ENCODE measurements at places on chromosomes 2 and 18.

- DNase-seq, result no peak
Measured at GRCh38 chr2:60979231-60979630, 38.3 kb upstream of the PEX13 start.

DNA sequence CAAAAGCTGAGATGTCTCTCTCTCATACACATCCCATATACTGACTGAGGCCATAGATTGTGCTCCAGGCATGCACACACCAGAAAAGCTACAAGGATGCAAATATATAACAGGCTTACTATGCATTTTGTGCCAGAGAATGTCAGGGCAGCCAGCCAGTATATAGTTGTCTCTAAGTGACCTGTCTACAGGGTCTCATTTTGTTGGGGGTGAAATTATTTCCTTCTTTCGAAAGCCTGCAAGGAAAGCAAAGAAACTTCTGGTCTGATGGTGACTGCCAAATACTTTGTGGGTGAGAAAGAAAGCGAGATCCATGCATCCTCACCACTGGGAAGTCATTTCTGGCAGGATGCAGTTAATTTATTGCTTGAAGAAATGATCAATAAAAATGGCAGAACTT, 70.2 kb downstream of the CDCA7 start:
- no peak for DNase-seq

- no peak for DNase-seq
Measured at GRCh38 chr2:223935459-223936125, 9.5 kb downstream of the WDFY1 start.

DNA sequence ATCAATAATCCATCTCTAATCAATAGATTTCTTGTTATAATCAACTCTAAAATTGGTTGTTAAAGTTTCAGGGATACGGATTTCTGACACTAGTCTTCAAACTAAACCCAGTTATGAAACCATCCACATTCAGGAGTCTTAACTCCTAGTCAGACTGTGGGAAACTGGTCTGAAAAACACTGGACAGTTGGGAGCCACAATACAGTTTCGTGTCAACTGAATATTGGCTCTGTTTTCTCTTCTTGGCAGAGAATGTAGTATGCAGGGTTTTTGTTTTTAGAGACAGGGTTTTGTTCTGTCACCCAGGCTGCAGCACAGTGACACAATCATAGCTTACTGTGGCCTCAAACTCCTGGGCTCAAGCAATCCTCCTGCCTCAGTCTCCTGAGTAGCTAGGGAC, 123.1 kb downstream of the RTTN start:
- DNase-seq, result no peak

DNA sequence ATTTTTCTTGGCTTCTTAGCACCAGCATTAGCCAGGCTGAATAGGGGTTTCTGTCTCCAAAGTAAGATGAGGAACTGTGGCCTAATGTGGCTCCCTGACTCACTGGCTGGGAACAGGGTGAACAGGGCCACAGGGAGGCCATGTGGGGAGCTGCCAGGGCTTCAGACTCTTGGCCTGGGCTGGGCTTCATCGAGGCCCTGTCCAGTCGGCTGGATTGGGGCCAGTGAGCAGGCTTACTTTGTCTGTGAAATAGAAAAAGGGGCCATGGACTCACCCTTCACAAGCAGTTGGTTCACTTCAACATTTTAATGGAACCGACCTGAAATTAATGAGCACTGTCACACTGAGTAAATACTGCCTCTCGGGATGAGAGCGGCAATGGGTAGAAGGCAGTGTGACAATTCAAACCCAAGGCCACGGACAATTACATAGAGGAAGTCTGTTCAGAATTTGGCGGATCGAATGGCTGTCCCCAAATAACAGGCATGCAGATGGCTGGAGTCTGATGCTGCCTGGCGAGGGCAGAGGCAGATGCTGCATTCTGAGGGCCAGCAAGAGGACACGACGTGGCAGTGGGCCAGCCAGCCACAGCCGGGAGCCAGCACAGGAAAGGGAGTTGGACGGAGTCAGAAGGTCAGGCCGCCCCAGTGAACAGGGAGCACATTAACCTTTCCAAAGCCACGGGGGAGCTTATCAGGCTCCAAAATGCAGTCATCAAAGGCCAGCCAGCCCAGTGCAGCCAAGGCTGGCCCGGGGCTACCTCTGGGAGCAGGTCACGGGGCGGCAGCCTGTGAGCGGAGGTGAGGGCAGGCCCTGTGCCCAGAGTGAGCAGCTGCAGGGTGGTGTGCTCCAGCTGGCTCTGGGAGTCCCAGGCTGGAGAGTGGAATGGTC, 146.6 kb upstream of the REV1 start:
- DNase-seq, result no peak

- no peak for DNase-seq
Measured at GRCh38 chr2:104790901-104791495, 62.9 kb upstream of the POU3F3 start.

- DNase-seq, result no peak
Measured at GRCh38 chr2:214201892-214202291, 209.0 kb upstream of the VWC2L start.

DNA sequence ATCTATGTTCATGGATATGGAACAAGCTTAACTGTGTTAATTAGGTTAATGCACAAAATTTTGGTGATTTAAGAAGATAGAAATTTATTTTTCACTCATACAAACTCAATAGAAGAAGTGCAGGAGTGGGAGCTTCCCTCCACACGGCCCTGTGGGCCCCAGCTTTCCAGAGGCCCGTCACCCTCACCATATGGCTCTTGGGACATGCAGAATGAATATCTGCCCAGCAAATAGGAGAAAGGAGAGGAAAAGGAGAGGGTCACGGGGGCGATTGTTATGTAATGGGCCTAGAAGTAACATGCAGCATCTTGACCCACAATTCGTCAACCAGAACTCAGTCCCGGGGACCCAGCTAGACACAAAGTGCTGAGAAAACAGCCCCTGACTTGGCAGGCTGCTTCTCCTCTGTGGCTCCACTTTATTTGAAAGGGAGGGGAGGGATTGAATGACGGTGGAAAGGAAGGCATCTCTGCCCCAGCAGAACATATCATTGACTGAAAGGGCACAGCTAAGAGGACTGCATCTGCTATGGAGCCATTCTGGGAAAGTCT, 648.2 kb upstream of the ID2 start:
- no peak for DNase-seq

GRCh38 chr18:29153091-29153490, 976.2 kb upstream of the CDH2 start:
- DNase-seq, result no peak

GRCh38 chr2:237857791-237858190, 1.6 kb upstream of the RAMP1 start:
- no peak for DNase-seq

DNA sequence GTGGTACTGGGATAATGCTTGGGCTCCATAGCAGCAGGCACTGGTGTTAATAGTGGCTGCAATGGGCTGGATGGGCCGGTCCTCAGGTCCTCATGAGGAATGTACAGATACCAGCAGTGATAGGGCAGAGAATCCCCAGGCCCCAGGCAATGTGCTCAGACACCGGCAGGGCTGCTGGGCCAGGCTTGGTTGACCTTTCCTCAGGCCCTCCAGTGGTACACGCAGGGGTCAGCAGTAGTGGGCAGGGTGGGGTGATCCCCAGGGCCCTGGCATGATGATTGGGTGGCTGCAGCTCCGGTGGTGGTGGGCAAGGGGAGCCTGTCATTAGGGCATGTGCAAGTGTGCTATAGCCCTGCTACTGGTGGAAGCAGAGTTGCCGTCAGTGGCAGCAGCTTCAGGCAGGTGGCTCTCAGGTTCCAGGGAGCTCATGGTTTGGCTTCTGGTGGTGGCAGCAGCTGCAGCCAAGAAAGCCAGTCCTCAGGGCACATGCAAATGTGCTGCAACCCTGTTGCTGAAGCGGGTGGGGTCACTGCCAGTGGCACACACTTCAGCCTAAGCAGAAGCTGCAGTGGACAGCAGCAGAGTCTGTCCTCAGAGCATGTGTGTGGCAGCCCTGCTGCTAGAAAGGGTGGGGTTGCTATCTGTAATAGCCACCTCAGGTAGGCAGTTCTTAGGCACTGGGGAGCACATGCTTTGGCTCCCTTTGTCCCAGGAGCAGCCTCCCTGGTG, 56.8 kb downstream of the CCNT2 start:
- no peak for DNase-seq

GRCh38 chr2:25671622-25672021, 1.8 kb downstream of the DTNB start:
- DNase-seq, result no peak

- peak; percentile 13 for DNase-seq
Measured at GRCh38 chr2:182951948-182952663, 85.7 kb upstream of the FRZB start.

GRCh38 chr2:47437287-47437686, 34.3 kb downstream of the MSH2 start:
- DNase-seq, result peak; percentile 26

DNA sequence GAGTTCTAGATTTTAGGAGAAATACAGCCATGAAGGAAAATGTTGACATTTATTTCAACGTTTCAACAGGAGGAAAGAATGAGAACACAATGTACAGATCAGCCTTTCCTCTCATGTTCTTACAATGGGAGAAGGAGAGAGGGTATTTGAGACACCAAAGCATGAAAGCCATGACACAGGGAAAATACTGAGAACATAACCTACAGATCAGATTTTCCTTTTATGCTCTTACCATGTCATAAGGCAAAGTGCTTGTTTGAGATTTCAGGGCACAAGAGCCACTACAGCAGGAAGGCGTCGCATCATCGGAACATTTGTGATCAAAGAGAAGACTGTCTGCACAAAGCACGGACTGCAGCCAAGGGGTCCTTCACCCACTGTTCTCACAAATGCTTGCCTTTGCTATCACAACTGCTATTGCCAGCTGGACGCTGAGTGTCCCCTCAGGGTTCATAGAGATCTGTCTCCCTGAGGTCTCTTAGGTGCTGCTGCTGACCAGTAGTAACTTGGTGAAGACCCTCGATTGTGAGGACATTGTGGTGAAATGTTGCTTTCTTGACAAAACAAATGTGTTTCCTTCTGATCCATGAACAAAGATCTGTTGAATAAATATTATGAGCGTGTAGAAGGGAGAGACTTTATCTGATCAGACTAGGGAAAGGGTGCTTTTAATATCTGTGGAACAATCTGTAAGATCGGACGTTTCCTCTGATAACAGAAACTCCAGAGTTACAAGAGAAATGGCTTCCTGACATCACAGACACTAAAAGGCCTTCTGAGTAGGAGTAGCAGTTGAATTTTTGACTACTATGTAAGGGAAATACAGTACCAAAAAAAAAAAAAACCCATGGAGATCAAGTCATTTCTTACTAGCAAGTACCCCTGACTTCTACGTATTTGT, 6.4 kb upstream of the IL1RL1 start:
- no peak for DNase-seq

GRCh38 chr2:235052514-235053354, 100.9 kb downstream of the SH3BP4 start:
- no peak for DNase-seq

DNA sequence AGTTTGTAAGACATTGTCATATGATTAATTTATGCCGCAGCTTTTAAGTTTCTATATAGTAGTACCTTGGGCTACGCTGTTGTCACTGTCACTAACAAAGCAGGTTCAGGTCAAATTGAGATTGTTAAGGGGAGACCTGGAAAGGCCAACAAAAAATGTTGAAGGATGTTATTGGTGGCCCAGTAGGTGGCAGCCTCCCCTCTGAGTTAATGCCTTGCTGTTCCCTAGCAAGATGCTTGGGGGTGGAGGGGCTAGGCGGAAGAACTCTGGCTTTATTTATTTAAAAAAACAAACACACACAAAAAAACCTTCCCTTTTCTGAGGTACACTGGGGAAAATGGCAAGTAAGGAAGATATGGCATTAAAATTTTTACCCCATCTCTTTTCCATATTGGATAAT, 128.3 kb upstream of the ATP5MC3 start:
- DNase-seq, result peak; percentile 29
